Renal cortex interstitium (tissue), 15 donors: ENCODE measurements at places on chromosomes 5 and 9.
A peak's percentile ranks its signal among the peaks of the same experiment; 100 is the strongest.

GRCh38 chr9:22446589-22446949 is at the start of gene DMRTA1:
Gene DMRTA1 (plus strand): TSS chr9:22446824. CDS start chr9:22447066, 242 bp downstream.
- DNase-seq, result no peak

GRCh38 chr9:103991698-103992097 is 102.4 kb upstream of the SMC2 start:
- no peak for DNase-seq

DNA sequence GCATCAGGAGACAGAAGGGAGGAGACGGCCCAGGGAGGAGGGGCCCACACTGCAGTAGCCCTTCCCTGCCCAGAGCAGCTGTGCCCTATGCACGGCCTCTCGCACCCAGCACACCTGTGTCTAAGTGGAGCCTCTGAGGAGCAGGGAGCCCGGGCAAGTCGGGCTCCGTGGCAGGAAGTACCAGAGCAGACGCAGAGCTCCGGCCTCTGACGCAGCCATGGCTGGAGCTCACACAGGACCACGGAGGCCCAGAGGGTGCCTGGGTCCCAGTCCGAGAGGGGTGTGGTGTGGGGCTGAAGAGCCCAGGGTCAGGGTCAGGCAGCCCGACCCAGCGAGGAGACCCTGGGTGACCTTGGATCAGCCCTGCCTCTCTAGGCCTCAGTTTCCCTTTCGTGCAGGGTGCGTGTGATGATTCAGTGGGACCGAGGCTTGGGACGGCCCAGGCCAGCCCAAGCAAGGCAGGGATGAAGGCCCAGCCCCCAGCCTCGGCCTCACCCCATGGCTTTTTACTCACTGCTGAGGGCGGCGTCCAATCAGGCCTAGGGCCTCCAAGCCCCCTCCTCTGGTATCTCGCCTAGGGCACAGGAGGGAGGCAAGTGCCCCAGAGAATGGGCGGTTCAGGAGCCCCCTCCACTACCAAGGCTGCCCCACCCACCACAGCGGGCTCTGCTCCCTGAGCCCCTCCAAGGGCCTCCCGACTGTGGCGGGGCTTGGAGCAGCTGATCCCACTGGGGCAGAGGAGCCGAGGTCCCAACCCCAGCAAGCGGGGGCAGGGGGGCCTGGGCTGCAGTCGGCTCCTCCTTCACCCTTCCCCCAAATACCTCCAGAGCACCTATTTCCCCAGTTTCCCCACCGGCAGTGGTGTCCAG is 4.3 kb upstream of the AGPAT2 start:
- DNase-seq, result no peak

- DNase-seq, result no peak
These were observed 40.9 kb downstream of the C5orf15 start for GRCh38 chr5:133927300-133928180.

- no peak for DNase-seq
These were observed 142.0 kb upstream of the TRPM3 start for GRCh38 chr9:71263451-71263850.

- no peak for DNase-seq
These were observed 75.2 kb upstream of the HRH2 start for GRCh38 chr5:175582697-175583096.

DNA sequence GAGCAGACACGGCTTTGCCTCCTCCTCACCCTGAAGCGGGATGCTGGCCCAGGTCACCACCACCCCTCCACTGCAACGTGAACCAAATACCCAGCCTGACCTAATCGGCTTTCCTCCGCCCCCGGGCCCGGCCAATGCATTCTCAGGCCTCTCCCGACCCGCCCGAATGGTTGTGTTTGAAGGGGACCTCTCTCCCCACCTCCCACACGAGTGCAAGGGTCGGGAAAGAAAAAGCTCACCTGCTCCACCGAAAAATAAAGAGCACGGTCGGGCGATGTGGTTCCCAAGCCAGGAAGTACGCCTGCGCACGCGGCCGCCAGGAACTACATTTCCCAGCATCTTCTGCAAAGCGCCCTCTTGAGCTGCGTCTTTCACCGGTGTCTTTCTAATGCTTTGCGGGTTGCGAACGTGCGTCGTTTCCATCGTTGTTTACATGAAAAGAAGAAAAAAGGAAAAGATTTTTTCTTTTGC is at the start of gene ZNF883:
Gene ZNF883, minus strand, starts transcription at position 282 of the 471 bp plus-strand sequence.
- peak; percentile 73 for DNase-seq

DNA sequence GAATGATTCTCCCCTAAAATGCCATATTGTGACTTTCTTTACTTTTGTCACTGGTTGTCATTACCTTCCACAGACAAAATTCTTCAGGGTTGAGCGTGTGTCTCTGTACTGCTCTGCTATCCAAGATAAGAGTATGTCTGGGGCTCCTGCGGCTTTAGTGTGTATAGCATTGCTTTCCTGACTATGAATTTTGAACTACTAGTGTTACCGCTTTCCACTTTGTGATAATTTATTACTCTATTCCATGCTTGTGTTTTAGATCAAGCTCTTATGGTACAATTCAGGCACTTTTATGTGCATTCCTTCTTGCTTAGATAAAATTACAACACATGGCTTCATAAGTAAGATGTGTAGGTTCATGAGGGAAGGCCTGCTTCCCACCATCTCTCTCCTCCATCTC is 51.5 kb upstream of the MEF2C start:
- no peak for DNase-seq

GRCh38 chr9:131096269-131097125 is at the start of gene AIF1L:
Gene AIF1L (plus strand): TSS chr9:131096531. CDS start chr9:131096630, 99 bp downstream.
- DNase-seq, result peak; percentile 64

DNA sequence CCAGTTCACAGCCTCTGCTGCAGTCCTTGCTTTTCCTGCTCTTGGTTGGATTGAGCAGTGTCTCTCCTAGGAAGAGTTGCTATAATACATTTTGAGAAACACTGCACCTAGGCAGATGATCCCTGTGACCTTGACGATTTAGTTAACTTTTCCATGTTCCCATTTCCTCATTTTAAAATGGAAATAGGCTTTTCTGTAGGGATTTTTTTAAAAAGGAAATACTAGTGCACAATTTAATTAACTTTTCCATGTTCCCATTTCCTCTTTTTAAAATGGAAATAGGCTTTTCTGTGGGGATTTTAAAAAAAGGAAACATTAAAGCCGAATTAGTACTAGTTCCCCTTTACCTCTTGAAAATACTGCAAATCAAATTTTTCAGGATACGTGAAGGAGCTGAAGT is 4.7 kb downstream of the ATP6V0E1 start:
- DNase-seq, result no peak

DNA sequence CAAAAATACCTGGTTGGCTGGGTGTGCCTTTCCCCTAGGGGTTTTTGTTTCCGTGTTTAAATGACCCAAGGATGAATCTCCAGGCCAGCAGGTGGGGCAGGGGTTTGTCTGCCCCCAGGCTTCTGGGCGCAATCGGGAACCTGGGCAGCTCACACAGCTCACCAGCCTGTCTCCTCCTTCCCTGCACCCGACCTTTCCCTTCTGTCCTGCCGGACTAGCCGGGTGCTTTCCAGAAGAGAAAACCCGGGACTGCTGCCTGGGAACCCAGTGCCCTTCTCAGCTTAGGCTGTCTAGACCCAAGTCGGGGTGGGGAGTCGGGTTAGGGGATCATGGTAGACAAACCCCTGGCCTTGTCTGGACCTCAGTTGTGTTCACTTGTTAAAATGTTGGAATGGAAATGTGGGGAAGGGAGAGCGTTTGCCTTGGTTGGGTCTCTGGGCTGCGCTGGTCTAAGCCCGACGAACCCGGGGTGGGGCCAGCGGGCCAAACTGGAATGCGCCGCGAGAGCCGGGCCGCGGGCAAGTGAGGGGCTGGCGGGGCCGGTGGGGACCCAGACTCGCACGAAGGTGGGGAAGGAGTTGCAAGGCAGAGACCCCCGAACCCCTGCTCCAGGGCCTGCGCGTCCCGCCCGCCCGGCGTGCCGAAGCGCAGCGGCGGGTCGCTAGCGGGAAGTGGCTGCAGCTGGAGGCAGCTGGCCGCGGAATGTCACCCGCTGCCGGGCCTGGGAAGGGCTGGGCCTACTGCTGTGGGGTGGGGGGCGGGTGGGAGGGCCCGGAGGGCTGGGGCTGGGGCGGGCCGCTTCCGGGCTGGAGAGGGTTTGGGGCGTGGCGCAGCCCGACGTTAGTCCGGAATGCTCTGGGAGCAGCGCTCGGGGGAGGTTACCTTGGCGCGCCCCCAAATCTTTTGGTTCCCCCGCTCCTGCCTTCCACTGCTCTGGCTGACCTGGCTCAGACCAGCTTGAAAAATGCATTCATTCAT is 84.6 kb downstream of the DAB2IP start:
- no peak for DNase-seq

DNA sequence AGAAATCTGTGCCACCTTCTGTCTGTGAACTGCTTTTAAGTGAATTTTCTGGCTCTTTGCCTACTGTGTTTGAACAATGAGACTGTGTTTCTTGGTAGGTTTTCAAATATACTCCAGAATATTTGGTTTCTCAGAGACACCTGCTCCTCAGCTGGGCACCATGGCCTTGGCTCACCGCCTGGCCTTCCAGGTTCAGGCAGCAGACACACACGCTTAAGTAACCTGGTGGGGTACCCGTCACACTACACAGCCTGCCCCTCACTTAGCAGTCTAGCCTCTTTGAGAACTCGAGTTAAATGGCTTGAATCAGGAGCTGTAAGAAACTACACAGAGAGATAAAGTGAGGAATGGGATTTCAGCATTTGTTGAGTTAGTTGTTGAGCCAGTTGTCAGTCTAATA is 530.5 kb downstream of the MTRR start:
- no peak for DNase-seq

DNA sequence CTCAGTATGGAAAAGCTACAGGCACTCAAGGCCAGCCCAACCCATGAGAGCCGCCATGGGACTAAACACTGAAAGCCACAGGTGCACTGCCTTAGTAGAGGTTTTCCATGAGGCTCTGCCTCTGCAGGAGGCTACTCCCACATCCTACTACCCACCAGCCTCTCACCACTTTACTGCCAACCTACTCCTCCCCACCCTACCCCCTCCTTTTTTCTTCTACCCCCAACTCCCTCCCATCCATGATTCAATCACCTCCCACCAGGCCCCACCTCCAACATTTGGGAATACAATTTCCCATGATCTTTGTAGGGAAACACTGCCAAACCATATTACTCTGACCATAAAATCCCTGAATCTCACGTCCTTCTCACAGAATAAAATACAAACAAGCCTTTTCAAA is 101.6 kb upstream of the CTSV start:
- DNase-seq, result no peak

- DNase-seq, result peak; percentile 23
These were observed 153.5 kb downstream of the PRELID2 start for GRCh38 chr5:145681686-145682085.

DNA sequence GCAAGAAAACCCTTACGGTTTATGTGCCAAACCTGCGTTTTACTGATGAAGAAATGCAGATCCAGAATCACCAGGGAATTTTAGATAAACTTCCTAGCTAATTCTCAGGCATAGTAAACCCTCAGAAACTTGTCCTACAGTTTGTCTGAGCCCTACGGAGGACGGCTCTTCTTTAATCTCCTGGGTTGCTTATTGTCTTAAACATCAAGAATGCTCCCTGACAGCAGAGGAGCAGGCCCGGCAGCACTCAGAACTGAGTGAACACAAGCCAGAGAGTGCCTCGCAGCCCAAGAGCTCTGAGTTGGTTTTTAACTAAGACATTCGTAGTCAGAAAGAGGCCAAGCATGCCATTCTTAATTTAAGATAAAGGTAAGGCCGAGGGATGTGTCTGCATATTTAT is 114.7 kb upstream of the ERCC6L2 start:
- DNase-seq, result no peak

GRCh38 chr5:103744159-103744558 is 181.6 kb upstream of the NUDT12 start:
- no peak for DNase-seq

DNA sequence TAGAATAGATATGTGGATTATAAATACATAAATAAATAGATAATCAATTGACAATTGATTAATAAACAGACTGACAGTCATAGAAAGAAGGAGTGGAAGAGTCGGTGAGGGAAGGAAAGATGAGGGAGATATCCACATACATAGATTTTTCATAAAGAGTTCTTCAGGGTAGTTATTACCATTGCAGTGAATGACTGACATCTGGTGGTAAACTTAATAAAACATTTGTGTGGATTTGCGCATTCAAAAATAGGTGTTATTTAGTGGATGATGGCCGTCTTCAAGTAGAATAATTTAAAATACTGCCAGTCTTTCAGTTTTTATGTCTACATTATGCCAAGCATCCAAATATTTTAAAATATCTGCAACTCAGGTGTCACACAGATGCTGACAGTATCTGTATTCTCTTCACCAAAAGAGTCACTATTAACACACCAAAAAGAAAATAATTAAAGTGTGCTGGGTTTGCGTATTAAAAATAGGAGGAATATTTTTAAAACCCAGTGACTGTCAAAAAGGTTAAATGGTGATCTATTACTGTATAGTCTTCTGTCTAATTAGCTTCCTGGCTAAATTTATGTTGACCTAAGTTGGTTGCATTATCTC is 78.8 kb downstream of the GIN1 start:
- DNase-seq, result peak; percentile 13
